Tibial nerve (tissue), 4 donors: ENCODE measurements at places on chromosomes 3 and 15.

DNA sequence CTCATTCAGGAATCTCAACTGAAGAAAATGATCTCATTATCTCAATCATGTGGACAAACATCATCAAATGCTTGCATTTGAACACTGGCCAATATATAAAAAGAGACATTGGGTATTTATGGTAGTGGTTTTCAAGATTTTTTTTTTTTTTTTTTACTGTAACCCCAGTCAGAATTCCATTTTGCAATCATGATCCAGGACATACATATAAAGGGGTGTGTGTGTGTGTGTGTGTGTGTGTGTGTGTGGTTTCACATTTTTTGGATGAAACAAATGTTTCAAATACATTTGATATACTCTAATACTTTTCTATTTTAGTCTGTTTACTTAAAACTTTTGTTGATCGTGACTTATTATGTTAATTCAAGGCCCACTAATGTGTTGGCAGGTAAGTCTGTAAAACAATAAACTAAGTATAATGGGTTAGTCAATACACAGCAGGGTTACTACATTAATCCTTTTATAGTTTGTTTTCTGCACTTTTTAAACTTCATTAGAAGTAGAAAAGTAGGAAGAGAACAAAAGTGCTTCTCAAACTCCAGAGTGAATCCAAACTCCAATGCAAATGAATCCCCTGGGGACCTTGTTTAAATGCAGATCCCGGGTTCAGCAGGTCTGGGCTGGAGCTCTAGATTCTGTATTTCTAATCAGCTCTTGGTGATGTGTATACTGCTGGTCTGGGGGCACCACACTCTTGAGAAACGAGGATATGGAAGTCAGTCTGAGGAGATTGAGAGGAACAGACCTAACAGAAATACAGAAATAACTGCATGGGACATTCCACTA is 17.6 kb downstream of the THRB start:
- DNase-seq = no peak

- DNase-seq = no peak
Measured at GRCh38 chr3:169663951-169664820, 674 bp upstream of the MECOM start.

GRCh38 chr3:185089343-185089742 is 63.5 kb downstream of the C3orf70 start:
- DNase-seq = no peak

DNA sequence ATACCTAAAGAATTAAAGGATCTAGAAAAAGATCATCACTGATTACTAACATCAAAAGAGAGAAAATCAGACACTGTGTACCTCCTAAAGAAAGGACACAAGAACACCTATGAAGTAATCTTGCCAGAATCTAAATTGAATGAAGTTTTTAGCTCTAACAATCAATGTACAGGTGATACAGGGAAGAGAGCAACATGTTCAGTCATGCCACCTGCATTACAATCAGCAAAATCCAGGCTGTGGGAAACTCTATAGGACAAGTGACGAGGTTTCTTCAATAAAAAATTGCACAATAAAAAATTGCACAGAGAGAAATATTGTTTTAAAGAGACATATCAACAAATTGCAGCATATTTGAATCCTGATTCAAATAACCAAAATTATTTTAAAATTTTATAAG is 93.3 kb downstream of the SEMA5B start:
- no peak for DNase-seq

- DNase-seq = no peak
Measured at GRCh38 chr3:58375254-58375653, 42.6 kb downstream of the PXK start.

DNA sequence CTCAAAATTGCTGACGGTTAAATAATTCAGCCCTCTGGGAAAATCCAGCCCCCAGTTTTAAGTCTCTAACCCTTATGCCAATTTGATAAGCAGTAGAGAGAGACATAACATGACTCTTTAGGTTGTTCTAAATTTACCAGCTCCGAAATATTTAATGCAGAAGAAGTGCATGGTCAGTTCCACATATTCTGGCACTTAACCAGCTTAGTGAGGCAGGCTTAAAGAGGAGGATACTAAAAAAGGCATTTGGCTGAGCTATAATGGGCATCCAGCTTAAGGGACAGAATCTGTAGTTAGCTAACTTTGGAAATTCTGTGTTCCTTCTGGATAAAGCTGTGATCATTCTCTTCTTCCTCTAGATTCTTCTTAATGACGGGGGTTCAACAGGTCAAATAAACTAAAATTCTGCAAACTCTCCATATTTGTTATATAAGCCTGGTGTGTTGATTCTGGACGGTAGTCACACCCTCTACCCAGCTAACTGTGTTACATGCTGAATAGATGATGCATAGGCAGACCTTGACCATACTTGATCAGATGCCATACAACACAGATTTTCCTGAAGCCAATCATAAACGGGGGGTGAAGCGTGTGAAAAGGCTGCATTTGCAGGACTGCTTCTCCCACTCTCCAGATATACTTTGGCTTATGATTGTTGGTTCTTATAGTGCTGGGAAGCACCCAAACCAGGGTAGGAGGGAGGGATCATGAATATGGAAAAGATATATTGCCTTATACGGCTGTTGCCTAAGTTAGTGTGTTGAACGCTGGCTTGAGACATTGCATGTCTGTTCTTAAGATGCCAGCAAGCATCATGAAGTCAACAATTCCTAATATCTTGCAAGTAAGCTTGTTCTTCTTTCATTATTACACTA is 118.4 kb downstream of the FGF12 start:
- DNase-seq = no peak

GRCh38 chr15:48862705-48863104 is 15.2 kb upstream of the EID1 start:
- no peak for DNase-seq

DNA sequence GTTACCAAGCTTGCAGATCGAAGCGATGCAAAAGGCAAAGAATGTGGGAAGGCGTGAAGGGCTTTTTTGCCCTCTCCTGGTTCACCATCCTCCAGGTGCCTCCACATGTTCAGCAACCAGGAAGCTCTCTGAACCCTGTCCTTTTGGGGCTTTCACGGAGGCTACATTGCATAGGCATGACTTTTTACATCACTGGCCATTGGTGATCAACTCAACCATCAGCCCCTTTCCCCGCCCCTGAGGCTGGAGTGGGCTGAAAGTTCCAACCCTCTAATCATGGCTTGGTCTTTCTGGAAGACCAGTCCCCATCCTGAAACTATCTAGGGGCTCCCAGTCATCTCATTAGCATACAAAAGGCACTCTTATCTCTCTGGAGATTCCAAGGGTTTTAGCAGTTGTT is 52.6 kb downstream of the UACA start:
- no peak for DNase-seq

DNA sequence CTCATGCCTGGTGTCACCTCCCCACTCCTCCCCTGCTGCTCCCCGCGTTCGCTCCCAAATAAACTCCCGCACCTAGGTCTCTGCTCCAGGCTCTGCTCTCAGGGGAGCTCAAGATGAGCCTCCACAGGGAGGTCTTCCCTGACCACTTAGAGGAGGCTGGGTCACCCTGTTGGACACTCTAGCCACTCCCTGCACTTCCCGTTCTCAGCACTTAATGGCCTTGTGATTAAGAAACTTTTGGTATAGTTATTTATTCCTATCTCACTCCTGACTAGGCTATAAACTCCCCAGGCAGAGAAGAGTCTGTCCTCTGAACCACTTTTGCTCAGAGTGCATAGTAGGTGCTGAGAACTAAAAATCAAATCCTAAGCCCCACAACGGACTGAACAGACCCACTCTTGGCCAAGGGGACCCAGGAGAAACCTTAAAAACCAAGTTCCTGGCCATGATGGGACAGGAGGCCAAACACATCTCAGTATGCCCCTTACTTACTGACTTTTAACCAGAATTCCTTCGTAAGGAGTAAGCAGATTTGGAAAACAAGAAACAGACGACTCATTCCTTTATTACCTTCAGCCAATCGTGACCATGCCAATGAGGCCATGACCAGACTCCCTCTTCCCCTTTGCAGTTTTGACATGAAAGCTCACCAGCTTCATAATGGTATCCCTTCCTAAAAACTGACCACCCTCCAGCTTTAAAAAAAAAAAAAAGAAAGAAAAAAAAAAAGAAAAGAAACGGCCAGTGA is 69.0 kb upstream of the HRH1 start:
- no peak for DNase-seq

DNA sequence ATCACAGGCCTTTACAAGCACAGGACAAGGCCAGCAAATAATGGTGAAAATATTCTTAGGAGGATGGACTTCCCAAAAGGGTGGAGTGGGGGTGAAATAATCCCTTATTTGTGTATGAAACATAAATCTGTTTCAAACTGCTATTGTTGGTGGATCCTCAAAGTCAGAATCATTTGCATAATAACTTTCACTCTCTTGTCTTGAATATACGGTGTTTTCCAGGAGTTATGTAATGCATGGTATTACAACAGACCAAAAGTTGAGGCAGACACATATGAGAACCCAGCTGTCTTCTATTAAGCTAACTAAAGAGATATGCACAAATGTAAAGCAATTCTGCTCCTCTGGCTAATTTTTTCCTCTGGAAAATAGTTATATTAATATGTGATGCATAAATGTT is 57.7 kb downstream of the PRTG start:
- DNase-seq = no peak
